ENCODE measurements at places on chromosomes 12 and 14.
A peak's percentile ranks its signal among the peaks of the same experiment; 100 is the strongest.

DNA sequence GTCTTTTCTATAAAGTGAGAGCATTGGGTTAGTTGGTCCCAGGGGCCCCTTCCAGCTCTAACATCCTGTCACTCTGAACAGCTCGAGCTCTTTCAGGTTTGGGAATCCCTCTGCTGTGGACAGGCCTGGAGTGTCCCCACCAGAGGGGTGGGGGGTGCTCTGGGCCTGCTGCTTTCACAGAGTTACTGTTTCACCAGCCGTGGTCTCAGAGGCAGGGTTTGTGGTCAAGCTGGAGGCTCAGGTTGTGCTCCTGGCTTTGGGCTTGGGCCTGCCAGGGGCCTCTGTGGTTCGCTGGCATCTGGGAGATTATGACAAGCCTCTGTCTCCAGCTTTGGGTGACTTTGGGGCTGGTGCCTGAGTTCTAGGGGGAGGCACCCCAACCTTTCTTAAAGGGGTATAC, 59.6 kb downstream of the FBXL14 start:
- DNase-seq, result no peak

GRCh38 chr12:89085421-89085820, 266.9 kb downstream of the DUSP6 start:
- no peak for DNase-seq

GRCh38 chr12:105980533-105980932, 158.2 kb downstream of the NUAK1 start:
- no peak for DNase-seq

GRCh38 chr14:94532447-94532846, 23.2 kb upstream of the SERPINA12 start:
- DNase-seq, result no peak

DNA sequence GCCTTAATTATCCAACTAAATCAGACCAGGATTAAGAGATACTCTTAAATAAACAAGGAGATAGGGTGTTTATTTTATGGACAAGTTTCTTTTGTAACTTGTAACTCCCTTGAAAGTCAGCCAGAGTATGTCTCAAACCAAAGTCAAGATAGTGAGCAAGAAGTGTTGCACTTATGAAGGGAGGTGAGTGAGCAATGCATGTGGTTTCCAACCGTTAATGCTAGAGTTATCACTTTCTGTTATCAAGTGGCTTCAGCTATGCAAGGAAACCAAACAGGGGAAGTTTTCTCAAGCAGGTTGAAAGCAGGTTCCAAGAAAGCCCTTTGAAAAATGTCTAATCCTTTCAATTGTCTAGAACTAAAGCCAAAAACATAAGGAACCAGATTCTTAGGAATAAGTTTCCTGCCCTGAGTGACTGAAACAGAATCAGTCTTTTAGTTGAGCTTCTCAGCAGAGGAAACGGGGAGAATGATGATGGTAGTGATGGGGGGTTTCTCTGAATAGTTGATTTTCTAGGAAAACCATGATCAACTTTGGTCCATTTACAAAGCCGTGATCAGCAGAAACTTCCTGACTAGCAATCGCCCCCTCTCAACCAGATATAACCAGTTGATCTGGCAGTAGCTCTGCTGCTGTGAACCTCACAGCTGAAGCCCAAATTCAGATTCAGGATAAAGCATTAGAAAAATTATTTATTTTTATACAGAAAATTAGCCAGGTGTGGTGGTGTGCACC, 128.4 kb downstream of the DAD1 start:
- no peak for DNase-seq

DNA sequence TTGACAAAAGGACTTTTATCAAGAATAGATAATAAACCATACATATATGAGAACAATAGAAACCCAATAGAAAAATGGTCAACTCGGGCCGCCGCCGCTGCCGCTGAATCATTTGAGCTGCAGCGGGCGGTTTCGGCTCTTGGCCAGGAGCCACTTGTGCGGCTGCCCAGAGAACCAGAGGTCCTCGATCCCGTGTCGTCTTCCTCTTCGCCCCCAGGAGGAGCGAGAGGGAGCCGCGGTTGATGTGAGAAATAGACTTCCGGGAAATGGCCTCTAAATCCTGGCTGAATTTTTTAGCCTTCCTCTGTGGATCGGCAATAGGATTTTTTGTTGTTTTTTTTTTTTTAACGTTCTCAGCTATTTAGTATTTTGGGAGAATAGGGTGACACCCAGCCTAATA, 44.8 kb downstream of the CPSF6 start:
- DNase-seq, result no peak

DNA sequence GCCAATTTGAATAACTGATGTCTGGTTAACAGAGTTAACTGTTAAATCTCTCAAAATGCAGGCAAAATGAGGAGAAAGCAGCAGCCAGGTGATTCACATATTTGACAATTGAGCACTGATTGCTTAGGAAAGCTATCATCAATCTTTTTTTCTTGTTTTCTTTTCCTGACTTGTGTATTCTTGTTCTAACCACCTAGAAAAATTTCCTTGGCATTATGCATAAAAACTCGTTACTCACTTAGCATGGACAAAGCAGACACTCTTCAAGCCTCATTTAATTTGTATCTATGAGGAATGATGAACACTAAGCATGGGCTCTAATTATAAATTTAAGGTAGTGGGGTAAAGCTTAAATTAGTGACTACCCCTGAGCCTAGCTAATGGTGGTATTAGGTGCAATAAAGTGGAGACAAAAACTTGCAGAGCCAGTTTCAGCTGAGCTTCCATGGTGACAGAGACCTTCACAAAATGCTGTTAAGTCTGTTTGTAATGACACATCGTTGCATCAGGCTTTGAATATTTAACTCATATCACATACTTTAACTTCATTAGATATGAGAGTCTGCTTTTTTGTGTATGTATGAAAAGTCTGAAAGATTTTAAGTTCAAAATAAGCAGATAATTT, 52.0 kb downstream of the RASSF9 start:
- no peak for DNase-seq

- no peak for DNase-seq
Measured at GRCh38 chr12:30994274-30994673, 67.7 kb downstream of the TSPAN11 start.

DNA sequence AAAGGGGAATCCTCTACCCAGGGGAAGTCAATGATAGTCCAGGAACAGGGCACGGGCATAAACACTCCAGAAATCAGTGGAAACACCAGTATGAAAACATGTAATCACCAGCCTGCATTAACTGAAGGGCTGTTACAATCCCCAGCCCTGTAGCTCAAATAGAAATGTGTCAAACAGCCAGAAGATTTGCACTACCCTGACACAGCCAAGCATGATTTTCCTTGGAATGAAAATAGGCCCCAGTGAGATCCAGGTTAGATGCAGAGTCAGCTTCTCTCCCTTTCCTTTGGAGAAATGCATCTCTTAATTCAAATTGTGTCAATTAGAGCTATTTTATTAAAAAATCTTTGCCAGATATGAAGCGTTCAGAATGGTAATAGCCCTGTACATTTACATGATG, 158.1 kb downstream of the RPS29 start:
- DNase-seq, result no peak

- DNase-seq, result no peak
Measured at GRCh38 chr12:117404203-117404853, 42.9 kb upstream of the NOS1 start.

DNA sequence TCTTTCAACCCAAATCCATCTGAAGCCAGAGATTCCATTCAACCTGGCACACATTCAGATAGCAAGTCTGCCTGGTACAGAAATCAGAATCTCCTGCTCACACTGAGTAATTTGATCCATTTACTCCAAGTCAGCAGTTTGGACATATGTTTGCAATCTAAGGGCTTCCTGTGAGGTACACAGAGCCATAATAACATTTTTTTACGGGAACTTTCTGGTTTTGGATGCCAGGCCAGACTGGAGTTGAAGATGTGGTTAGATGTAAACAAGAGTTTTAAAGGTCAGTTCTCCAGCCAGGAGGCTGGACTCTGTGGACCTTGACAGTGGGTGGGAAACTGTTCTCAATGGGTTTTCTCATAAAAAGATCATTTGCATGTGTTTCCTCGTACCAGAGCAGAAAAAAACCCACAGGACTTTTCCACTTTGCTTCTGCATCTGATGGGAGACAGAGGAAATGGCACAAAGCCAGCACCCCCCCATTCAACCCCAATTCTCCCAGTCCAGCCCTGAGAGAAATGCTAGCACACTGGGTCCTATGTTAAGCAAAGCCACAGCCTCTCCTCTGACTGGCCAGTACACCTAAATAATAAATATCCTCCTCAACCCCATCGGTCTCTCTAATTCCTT, 17.7 kb upstream of the TSPAN11 start:
- no peak for DNase-seq

GRCh38 chr12:117328556-117329100, 32.8 kb downstream of the NOS1 start:
- DNase-seq, result no peak

- DNase-seq, result peak; percentile 18
Measured at GRCh38 chr12:50597200-50598195, 92.7 kb downstream of the DIP2B start.

DNA sequence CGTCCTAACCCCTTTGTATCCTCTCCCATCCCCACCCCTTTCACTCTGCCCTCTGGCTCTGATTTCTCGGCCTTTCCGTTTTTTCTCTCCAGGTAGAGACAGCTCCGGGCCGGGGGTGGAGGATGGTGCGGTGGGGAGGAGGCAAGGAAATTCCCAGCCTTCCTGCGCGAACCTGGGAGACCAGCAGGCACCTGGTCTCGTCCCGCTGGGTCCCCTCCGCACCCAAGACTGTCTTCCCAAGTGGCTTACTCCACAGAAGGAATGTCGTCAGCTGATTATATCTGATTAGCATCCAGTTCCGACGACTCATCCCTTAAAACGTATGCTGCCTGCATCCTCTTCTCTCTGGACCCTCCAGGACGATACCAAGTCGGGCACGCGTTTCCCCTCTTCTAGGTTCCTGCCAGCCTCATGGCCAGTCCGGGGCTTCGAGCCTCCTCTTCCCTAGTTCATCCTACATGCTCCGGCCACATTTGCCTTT, 42.2 kb upstream of the CAPRIN2 start:
- DNase-seq, result no peak

DNA sequence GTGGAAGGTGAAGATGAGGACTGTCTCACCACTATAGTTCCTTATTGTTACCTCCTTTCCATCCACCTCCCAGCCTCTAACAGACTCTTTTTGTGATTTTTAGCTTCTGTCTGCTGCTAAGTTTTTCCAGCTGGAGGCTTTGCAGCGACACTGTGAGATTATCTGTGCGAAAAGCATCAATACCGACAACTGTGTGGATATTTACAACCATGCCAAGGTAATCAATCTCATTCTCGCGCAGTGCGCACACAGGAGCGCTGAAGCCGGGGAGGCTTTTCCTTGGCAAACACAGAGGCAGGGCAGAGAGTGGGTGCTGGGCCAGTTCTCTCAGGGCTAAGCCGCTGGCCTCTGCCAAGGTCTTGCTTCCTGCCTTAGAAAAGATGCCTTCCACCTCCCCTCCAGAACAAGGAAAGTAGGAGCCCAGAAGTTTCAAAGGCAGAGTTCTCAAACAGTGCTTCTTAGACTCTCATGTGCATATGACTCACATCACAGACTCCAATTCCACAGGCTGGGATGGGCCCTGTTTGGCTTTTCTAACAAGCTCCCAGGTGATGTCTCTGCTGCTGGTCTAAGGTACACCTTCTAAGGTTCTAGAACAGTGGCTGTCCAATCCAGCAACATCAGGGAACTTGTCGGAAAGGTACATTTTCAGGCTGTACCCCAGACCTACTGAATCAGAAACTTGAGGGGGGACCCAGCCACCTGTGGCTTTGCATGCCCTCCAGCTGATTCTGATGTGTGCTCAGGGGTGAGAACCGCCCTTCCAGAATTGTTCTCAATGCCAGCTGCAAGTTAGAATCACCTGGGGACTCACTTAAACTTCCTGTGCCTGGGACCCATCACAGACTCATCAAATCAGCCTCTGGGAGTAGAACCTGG, 33.8 kb upstream of the PWP1 start:
- DNase-seq, result no peak

GRCh38 chr12:105222726-105223351, 13.1 kb downstream of the APPL2 start:
- DNase-seq, result no peak

DNA sequence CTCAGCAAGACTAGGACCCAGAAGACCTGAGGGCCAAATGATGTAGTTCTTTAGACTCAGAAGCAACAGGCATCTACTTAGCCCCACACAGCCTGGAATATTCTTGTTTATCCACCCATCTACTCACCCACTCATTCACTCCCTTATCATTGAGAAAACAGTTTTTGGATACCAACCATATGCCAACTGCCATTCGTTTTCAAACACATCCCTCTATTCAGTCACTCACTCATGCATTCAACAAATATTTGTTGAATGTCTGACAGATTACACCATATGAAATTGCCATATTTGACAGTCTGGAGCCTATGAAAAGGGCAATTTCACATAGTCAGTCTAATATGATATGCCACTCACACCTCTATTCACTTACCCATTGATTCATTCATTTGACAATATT, 103.2 kb downstream of the NT5DC3 start:
- DNase-seq, result no peak
